NCI-H446 treated with DMSO at 0.1 percent for 48 hours (cell line): ENCODE measurements at places on chromosomes 7 and 10.

DNA sequence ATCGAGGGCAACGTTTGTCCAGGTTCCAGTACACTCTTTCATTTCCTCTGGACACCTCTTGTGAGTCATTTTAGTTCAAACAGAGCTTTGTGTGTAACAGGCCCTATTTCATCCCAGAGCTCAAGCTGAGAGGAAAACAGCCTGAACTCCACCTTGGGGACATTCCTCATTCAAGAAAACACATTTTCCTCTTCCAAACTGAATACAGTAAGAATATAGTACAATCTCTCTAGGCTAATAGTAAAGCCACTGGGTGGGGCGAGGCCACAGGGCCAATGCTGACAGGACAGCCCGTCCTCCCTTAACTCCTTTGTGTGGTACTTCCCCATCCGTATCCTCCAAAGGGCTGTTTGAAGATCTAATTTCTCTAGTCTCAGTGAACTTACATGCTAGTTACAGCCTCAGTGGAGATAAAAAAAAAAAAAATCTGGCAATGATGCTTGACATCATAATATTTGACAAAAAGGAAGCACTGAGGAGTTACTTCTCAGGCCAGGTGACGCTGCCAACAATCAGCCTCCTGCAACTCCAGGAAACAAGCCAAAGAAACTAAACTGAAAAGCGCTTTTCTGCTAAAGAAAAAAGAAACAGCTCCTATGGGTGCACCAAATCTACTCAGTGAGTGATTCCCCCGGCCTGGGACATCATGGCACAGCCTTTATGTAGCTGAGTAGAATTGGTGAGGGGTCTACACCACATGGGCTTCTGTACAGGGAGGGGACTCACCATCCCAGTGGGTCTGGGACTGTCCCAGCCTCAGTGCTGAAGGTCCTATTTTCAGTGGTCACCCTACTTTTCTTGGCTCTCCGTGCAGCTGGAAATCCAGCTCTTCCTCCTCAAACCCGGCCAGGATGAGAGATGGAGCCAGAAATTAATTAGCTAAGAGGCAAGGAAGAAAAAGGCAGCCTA lies 238.2 kb upstream of the NEBL start:
- no peak for DNase-seq

- DNase-seq: no peak
Observed at GRCh38 chr10:114553436-114553835, 104.6 kb downstream of the ABLIM1 start.

- peak; percentile 5 for DNase-seq
Observed at GRCh38 chr10:34333513-34333912, 481.6 kb downstream of the PARD3 start.

- DNase-seq: no peak
Observed at GRCh38 chr10:21160116-21160515, 263.0 kb upstream of the NEBL start.

DNA sequence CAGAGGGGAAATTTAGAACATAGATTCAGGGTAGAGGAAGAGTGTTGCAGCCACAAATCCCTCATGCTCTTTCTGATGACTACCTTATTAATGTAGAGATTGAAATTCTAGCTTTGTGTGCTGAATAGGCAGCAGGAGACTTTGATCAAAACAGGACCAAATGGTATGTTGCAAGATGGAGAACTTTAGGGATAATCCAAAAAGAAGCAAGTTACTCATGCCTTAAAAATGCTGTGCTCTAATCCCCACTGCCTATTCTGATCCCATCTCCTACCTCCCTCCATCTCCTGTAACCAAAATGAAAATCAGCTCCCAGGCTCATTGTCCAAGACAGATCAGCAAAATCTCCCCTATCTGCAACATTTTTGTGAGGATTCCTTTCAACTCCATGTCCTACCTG lies 31.3 kb downstream of the CH25H start:
- DNase-seq: no peak

GRCh38 chr10:127449490-127449889 lies 99.6 kb upstream of the NPS start:
- no peak for DNase-seq

DNA sequence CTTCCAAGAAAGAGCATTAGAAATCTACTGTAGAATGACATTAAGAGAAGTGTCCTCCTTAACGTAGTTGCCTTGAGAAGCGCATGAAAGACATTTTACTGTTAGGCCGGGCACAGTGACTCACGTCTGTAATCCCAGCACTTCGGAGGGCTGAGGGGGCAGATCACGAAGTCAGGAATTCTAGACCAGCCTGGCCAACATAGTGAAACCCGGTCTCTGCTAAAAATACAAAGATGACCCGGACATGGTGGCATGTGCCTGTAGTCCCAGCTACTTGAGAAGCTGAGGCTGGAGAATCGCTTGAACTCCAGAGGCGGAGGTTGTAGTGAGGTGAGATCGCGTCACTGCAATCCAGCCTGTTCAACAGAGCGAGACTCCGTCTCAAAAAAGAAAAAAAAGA lies 28.9 kb downstream of the TARP start:
- DNase-seq: no peak

DNA sequence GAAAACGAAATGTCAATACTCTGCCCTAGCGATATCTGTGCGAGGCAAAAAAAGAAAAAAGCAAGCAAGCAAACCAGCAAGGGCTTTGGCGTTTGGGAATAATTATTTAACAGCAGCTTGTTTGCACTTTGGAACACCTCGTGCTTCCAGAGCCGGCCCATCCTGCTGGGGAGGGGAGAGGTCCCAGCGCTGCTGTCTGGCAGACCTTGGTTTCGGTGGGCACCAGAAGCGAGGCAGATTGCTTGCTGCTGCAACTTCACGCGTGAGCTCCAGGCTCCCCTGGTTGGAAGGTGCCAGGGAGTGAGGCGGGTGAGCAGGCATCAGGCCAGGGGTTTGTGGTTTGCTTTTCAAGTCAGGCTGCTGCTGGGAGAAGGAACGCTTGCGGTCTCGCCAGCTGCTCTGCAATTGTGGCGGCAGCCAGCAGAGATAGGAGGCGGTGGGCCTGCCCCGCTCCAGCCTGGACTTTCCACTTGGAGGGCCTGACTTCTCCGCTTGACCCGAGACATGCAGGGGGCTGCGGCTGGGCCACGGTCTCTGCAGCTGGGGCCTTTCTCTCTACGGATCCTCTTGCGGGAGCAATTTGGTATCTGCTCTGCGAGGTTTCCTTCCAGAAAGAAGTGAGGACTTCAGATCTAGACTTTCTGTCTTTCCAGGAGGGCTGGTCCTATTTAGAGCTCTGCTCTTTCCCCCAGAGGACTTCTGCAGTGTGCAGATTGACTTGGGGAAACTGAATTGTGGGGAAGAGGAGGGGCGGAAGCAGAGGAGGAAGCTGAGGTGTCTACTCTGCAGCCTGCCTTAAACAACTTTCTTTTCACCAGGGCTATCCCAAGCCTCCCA lies 131.4 kb downstream of the PRPF18 start:
- DNase-seq: peak; percentile 71

GRCh38 chr7:125122173-125122572 lies 192.5 kb upstream of the POT1 start:
- DNase-seq: peak; percentile 16

- no peak for DNase-seq
Observed at GRCh38 chr7:144908943-144909556, 73.2 kb upstream of the TPK1 start.

- DNase-seq: no peak
Observed at GRCh38 chr7:25739143-25739542, 412.9 kb upstream of the NFE2L3 start.

DNA sequence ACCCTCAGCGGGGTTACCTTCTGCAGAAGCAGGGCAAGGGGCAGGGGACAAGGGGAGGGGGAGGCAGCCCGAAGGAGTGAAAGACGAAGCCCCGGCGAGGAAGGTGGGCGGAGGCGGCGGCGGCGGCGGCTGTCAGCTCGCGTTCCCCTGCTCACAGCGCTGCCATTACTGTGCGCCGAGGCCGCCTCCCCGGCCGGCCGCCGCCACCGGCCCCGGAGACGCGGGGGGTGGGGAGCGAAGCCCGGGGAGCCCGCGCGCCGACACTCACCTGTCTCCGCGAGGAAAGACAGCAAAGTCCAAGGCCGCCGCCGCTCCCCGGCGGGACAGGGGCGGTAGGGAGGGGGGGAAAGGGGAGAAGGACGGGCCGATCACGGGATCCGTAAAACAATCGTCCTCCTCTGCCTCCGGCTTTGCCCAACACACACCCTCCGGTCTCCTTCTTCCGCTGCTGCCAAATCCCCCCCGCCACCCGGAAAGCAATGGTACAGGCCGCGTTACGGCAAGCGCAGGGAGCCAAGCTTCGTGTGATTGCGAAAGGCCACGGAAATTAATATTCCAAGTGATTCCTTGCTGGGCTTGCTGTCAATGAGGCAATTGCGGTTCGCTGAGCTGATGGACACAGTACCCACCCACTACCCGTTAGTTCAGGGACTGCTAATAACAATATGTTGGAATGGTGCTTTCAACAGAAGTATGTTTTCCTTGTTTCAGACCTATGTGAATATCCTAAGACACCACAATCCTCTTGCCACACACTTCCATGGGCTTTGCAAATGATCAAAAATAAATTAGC lies at the start of gene CUL2:
Gene CUL2 (minus strand): TSS at position 180 of the 793 bp plus-strand sequence. CDS start 19,024 bp downstream, outside the sequence.
- DNase-seq: peak; percentile 87

GRCh38 chr7:36390199-36391090 lies 783 bp downstream of the ANLN start:
- peak; percentile 65 for DNase-seq

DNA sequence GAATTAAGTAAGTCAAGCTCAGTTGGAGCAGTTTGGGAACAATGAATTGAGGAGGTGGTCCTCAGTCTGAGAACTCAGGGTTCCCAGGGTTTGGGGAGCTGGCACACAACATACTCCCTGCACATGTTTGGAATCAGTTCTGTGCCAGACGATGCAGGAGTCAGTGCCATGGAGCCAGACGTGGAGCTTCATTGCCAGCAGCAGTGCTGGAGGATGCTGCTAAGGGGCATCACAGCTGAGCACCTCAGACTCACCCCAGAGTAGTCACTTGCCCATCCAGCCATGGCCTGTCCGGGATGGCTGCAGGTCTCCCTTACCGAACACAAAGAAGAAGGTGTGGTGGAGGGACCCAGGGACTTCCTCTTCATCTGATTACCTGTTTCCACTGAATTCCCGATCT lies 7.9 kb downstream of the GIMAP5 start:
- DNase-seq: no peak

GRCh38 chr10:52486840-52487611 lies 172.9 kb downstream of the DKK1 start:
- DNase-seq: no peak

- DNase-seq: peak; percentile 51
Observed at GRCh38 chr10:59181668-59182067, 5.2 kb downstream of the PHYHIPL start.

DNA sequence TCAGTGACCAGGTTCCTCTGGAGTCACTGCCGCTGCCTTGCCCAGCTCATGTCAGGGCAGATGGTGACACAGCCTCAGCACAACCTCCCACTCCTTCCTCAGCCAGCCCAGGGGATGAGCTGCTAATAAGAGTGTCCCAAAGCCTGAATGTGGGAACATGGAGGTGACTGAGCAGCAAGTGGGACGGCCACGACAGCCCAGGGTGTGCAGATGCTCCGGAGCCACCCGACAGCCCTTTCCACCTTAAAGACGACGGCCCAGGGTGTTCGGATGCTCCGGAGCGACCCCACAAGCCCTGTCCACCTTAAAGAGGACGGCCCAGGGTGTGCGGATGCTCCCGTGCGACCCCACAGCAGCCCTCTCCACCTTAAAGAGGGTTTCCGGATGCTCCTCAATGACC lies 89.2 kb downstream of the DIP2C start:
- DNase-seq: no peak

DNA sequence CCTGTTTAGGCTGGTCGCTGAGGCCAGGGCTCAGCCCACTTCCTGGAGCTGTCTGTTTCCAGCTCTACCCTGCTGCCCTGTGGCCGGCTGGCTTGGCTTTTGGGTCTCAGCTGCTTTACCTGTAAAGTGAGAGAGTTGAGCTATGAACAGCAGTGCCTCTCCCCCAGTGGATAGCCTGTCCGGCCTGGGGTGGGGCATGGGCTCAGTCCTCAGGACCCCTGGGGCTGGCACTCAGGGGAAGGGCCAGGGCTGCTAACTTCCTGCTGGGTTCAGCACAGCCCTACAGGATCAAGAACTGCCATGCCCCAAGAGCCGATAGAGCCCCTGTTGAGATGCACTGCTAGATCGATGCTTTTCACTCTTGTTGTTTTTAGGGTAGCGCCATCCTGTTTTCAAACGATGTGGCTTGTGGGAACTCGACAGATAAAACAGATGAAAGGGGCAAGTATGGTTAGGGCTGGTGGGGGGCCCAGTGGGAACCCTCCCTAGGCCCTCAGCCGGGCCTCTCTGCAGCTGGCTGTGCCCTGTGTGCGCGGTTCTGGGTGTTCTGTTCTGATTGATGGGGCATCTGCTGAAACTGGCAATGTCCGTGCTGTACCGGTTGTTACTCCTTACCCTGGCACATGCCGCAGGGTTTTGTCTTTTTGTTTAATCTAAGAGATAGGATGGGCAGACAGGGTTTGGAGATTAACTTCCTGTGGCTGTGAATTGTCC lies 10.0 kb upstream of the SFRP5 start:
- DNase-seq: no peak

DNA sequence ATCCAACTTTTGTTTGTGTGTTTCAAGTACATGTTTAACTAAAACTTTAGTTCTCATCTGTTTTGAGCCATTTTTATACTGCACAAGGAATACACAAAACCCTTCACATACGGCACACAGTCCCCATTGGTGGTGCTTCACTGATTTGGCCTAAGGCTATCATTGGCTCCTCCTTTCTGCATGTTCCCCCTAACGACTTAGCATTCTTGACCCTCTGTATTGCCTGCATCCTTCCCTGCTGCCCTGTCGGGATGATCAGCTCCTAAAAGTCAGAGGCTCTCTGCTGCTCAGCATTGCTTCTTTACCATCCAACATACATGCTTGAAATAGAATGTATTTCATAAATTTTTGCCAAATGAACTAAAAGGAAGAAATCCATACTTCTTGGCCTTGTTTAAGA lies 111.4 kb upstream of the ABCB5 start:
- no peak for DNase-seq

- DNase-seq: peak; percentile 41
Observed at GRCh38 chr7:5523052-5523711, 99.5 kb upstream of the TNRC18 start.

DNA sequence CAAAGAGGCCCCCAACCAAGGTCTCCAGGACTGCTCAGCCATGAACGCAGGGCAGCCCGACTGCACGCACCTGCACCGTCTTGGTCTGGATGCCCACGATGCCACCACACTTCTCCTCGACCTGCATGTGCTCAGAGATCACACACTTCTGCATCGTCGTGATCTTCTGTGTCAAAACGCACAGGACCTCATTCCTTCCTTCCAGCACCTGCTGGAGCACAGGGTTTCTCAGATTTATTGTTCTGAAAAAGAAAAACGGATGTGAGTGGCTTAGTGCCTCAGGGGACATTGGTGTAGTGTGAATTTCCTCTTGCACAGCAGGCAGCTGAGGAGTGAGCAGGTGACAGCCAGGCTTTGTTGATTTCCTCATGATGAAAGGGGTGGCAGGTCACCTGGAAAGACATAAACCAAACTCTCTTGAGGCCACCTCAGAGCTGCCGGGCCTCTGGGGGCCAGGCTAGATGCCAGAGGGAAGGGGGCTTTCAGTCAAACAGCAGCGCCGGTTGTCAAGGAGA lies 38.2 kb downstream of the GSDME start:
- no peak for DNase-seq

GRCh38 chr7:130102588-130102987 lies 32.3 kb downstream of the KLHDC10 start:
- DNase-seq: no peak

GRCh38 chr10:61063901-61064300 lies 119.9 kb upstream of the RHOBTB1 start:
- no peak for DNase-seq
